Thymus (tissue), 14 donors: ENCODE measurements at places on chromosomes 7 and 10.

GRCh38 chr7:17988141-17988540 is 39.5 kb downstream of the PRPS1L1 start:
- DNase-seq: no peak

GRCh38 chr7:50803359-50804337 is 21.0 kb upstream of the GRB10 start:
- no peak for DNase-seq

- DNase-seq: no peak
Observed at GRCh38 chr7:135980665-135981180, 3.6 kb upstream of the MTPN start.

- DNase-seq: no peak
Observed at GRCh38 chr7:26782501-26782900, 81.9 kb downstream of the SKAP2 start.

GRCh38 chr10:36448760-36449691 is 676.4 kb upstream of the ANKRD30A start:
- DNase-seq: no peak

DNA sequence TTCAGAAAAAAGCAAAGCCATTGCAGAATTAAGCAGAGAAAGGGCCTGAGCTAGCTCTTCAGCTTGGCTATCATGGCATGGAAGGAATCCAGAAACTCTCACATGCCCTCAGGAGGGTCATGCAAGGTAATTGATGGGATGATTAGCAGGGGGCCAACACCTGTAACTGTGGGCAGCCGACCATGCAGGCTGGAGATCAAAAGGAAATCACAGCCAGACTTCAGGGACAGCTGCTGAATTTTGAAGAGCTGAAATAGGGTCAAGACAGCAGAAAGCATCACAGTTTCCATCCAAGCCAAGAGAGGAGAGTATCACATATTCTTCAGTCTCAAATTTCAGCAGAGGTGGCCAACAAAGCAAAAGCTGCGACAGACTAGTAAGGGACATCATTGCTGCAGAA is 239.6 kb upstream of the STEAP1 start:
- DNase-seq: no peak

DNA sequence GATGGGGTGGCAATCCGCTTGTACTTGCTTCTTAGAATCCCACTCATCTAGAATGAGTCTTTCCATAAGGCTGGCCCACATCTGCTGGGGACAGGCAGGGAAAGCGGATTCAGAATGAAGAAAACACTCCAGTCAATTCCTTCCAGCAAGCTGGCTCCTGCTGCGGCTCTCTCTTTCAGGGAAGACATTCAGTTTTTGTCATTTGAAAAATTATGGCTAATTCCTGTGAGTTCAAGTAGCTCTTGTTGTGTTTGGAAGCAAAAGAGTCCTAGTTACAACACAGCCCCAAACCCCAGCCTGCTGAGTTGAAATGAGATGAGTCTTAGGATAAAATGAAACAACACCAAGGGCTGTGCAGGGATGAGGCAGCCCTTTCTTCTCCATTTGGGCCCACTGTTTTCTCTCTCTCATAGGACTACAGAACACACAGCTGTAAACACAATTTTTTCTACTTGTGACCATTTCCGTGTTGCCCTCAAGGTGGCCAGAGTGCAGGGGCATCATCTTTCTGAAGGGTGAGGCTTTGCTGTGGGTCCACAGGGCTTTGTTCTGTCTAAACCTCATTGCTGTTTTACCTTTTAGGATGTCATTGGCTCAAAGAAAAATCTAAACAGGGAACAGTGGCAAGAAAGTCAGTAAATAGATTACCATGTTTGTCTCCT is 90.8 kb upstream of the EEPD1 start:
- no peak for DNase-seq

DNA sequence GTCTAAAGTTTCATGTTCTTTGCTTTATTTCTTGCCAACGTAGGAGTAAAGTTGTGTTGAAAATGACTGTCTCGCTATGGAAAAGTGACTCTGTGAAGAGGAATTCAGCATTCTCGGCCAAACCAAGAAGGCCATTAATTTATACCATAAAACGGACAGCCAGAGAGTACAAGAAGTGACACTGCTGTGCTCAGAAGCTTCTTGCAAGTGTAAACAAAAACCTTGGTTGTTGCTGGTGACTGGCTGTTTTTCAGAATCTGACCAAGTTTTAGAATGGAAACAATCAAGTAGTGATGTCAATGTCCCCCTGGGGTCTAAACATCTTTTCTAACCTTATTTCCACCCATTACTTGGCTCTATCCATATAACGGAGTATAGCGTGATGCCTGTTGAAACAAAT is 201.9 kb downstream of the INHBA start:
- no peak for DNase-seq

DNA sequence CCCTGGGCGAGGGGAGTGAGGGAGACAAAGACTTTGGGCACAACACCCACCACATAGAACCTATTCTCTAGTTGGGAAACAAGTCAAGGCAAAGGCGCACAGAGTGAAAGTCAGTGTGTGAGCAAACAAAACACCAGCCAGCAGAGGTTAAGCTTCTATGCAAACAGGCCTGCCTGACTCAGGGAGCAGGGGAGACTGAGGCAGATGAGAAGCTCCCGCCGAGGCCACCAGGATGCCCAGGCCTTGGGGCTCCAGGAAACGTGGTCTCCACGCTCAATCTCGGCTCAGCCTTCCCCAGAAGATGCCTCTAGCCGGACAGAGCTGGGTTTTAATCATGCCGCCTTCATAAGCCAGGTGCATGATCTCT is 74.1 kb upstream of the KCNMA1 start:
- no peak for DNase-seq

DNA sequence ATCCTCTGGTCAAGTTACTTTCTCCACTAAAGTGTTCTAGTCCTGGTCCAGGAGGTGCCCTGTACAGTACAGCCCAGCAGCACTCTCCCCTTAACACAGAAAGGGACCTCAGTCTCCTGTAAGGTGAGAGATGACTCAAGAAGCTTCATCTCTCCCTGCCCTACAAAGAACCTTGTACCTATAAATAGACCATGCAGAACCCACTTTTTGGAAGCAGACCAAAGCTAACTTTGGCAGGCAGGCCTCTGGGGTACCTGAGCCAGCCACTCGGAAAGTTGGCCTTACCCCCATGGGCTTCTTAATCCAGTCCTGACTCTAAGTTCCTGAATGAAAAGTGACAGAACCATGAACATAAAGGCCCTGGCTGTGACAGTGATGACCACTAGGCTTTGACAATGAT is 454.8 kb downstream of the KCNMA1 start:
- DNase-seq: no peak

DNA sequence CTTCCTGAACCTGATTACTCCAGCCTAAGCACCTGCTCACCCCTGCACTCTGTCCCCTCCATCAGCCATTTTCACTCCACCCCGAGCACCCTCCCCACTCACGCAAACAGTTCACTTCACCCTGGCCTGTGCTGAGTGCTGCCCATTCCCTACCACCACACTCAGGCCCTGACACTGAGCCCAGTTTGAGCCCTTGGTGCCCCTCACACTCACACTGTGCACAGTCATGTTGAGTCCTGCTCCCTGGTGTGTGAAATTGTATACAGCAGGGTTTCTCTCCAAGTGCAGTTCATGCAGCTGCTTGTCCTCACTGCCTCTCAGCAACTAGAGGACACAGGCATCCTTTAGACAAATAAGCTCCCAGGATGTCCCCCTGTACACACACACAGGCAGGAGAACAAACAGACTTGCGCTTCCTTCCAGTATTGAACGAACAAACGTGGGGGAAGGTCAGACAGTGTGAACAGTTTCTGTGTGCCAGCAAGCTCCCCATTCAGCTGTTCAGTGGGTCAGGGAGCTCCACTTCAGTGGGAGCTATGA is 6.8 kb downstream of the MYO1G start:
- DNase-seq: no peak

DNA sequence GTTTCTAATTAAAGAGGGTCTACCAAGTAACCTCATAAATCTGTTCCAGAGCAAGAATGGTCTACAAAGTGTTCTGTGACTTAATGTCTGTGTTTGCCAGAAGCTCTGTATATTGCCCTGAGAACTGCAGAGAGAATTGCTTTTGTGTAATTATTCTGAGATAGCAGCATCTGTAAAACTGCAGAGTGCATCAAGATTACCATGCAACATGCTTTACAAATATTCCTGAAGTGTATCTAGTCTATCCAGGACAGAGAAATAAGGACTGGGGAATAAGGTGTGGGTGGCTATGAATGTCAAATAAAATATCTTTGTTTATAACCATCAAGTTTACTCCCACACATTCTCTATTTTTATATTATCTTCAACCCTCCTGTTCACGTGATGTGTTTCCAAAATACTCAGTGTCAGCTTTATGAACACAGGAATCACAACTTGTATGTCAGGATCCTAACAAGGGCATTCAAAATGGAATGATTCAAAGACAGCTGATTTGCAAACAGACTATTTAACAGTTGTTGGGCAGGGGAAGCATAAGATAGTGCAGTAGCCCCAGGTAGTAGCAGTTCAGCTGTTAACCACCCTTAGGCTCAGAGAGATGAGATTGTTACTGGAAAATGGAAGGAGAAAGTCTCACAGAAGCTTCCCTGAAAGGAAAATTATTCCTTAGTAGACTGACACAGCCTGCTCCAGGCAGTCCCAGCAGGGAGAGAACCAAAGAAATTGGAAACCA is 15.3 kb upstream of the LIPA start:
- DNase-seq: no peak

GRCh38 chr10:28551086-28551485 is 18.2 kb downstream of the WAC start:
- no peak for DNase-seq

- no peak for DNase-seq
Observed at GRCh38 chr7:134831862-134832261, 52.4 kb downstream of the CALD1 start.

GRCh38 chr10:76451911-76452310 is 1020.5 kb downstream of the LRMDA start:
- no peak for DNase-seq

DNA sequence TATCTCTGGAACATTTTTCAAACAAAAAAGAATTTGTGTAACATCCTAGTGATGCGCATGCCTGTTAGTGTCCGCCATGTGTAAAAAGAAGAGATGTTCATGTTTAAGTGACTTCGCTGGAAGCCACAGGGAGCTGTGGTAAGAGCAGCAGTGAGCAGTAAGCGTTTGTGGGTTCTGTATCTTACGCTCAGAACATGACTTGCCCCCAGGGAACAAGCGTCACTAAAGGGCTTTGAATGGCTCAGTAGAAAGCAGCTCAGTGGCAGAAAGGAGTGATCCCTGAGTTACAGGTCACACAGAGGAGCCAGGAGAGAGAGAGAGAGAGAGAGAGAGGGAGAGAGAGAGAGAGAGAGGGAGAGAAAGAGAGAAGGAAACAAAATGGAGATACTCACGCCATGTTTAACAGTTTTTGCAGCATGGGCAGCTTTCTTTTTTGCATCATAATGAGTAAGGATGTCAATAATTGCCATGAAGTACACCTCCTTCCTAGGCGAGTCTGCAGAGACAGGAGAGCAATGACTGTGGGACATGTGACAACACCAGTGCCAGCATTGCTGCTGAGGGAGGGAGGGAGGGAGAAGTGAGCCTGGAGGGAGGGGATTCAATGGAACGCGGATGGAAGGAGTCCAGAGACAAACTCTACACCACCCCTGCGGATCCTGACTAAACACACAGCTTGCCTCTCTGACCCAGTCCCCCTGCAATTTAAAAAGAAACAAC is 174.6 kb downstream of the PIP4K2A start:
- DNase-seq: no peak

- DNase-seq: no peak
Observed at GRCh38 chr10:94042001-94042833, 48.5 kb downstream of the PLCE1 start.

GRCh38 chr7:98970016-98970615 is 91.8 kb downstream of the TRRAP start:
- no peak for DNase-seq

- no peak for DNase-seq
Observed at GRCh38 chr10:28587970-28588290, 55.0 kb downstream of the WAC start.

GRCh38 chr10:78419481-78420265 is 386.0 kb downstream of the RPS24 start:
- no peak for DNase-seq

DNA sequence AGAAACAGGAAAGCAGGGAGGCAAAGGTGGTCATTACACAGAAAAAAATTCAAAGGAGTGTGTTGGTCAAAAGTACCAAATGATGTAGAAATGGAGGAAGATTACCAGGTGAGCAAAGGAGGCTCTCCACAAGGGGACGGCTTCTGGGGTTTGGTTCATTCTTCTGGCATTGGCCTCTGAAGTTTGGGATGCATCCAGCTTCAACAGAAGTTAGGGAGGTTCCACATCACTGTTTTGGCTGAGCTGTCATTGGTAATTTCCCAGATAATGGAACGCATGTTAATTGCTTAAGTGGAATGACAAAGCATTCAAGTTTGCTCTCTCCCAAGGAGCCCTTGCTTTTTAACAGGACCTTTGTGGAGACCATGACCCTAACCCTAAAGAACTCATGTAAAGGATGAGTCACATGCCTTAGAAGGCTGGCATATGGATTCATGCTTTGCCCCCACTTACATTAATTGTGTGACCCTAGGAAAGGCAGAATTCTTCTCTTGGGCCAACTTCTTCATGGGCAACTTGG is 398.6 kb downstream of the GPAM start:
- DNase-seq: no peak
